ENCODE measurements at places on chromosomes 2 and 18. TPM values are rescaled to one million over a fixed set of nuclear protein-coding genes. Genes with fewer than 3 reads are reported as not detected.

The HOXD3 gene
- total RNA-seq: not detected

The PIAS2 gene
- total RNA-seq: 20.0 TPM

The SPATA3 gene
- 2.2 TPM for total RNA-seq

The CHRNA1 gene
- total RNA-seq: not detected

The CD207 gene
- total RNA-seq: not detected

The LOXHD1 gene
- not detected for total RNA-seq

The SIX2 gene
- total RNA-seq: not detected

DNA sequence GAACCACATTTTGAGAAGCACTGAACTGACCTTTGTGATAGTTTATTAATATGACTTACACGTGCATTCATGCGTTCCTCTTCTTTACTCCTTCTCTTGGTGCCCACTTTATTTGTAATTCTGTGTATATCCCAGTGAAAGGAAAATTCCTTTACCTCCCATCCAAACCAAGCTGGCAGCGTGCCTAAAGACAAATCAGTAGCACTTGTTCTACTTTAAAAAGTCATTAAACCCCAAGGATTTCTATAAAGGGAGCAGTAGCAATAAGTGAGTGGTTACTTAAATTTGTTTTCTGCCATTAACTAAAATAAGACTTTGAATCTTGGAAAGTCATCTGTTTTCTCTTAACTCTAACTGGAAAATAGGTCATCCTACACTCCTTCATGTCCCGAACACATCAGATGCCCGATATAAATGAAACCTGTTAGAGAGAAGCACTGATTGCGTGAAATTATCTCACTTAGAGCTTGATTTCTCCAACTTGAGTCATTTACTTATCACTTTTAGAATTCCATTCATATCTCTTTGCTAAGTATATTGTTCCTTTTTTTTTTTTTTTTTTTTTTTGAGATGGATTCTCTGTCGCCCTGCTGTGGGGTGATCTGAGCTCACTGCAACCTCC is 10.7 kb downstream of the PIK3C3 start:
- ATAC-seq: no peak

GRCh38 chr2:237091779-237092436 is 6.2 kb downstream of the COPS8 start:
- no peak for ATAC-seq

DNA sequence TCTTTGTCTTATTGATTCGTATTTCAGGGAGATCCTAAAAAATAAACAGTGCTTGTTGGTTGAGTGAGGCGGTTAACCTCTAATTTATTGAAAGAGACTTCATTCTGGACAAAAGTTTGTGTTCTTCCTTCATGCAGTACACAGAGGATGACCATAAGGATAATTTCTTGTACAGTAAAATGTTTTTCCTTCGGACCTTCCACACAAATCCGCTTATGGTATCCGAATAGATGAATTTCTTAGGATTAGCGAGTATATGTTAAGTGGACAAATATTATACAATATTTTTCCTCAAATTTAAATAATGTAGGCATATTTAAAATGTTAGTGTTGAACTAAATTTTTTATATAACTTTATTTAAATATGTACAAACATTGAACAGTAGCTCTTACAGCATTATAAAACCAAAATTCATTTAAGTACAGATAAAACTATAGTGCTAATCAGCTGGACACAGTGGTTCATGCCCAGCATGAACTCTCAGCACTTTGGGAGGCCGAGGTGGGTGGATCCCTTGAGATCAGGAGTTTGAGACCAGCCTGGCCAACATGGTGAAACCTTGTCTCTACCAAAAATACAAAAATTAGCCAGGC is 84.4 kb downstream of the LPIN1 start:
- ATAC-seq: no peak
